MV-4-11 (cell line): ENCODE measurements at places on chromosomes 6 and 20.

DNA sequence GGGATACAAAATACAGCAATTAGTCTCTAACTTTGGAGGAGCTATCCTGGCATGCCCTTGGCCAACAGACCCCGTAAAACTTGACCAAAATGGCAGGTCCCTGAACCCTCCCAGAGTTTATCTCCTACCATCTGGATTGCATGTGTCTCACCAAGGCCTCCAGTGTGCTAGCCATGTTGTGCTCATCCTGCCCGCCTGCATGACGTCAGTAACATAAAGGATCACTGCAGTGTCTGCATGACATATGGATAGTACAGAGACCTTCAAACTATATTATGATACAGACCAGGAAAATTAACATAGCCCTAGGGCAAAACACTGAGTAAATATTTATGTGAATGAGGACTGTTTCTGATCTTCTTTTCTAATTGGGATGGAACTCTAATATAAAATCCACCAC is 25.3 kb downstream of the CPXM1 start:
- no peak for DNase-seq

GRCh38 chr6:127462376-127462775 is 3.2 kb upstream of the KIAA0408 start:
- DNase-seq = no peak

GRCh38 chr6:43368259-43369160 is 937 bp downstream of the ZNF318 start:
- DNase-seq = no peak

GRCh38 chr20:35063168-35063567 is 29.4 kb downstream of the TRPC4AP start:
- no peak for DNase-seq

GRCh38 chr6:23611776-23612381 is 514.1 kb upstream of the NRSN1 start:
- DNase-seq = no peak

DNA sequence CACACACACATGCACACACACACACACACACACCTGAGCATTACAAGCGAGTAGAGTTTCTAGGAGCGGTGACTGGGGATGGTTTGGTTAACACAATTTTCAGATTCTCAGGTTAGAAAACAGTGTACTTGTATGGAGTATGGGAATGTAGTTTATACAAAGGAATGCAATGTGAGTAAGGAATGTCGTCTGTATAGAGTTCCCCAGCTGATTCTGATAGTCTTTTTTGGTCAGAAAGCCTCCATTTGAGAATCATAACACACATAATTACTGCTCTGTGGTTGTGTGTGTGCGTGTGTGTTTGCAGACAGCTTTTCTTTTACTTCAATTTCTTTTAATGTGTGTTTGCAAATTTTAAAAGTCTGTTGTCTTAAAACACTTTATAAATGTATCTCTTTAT is 93.2 kb downstream of the MYO6 start:
- no peak for DNase-seq

GRCh38 chr6:52286798-52287432 is 2.4 kb upstream of the MCM3 start:
- peak; percentile 83 for DNase-seq

GRCh38 chr20:36128463-36129159 is 25.9 kb upstream of the EPB41L1 start:
- DNase-seq = peak; percentile 26

GRCh38 chr6:156250593-156250992 is 526.6 kb upstream of the ARID1B start:
- no peak for DNase-seq

GRCh38 chr6:5343998-5344397 is 82.7 kb downstream of the FARS2 start:
- DNase-seq = no peak

GRCh38 chr6:147136057-147136456 is 68.2 kb upstream of the STXBP5 start:
- DNase-seq = no peak

- no peak for DNase-seq
Observed at GRCh38 chr6:22294301-22294700, 2.5 kb downstream of the PRL start.

DNA sequence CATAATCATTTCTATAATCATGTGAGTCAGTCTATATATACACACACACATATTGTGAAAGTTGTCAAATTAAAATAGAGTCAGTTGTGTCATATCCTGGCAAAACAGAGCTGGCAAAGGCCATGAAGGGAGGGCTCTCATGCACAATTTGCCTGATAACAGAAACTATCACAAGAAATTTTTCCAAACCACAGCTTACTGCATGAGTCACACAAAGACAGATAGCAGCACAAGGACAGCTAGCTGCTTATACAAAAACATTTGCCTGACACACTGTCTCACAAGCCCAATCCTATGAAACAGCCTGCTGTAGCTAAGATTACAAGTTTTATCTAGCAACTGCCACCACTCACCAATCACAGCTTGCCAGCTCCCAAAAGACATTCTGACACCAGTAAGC is 848.5 kb upstream of the MAN1A1 start:
- DNase-seq = peak; percentile 90

- no peak for DNase-seq
Observed at GRCh38 chr6:167238146-167238693, 52.9 kb upstream of the UNC93A start.

DNA sequence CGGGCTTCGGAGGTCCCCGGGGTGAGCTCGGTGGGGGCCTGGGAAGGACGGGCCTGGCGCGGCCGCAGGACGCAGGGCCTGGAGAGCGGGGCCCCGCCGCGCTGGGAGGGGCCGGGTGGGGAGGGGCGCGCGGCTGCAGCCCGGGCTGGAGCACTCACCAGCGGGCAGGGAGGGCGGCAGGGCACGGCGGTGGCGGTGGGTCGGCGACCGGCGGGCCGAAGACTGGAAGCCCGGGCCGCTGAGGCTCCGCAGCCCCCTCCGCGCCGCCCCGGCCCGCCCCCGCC is at the start of gene GATA5:
GATA5 (minus strand) TSS at position 224 of the 284 bp plus-strand sequence. CDS start 474 bp downstream, outside the sequence.
- no peak for DNase-seq

- DNase-seq = no peak
Observed at GRCh38 chr6:86192123-86192522, 549.4 kb upstream of the SYNCRIP start.

- DNase-seq = no peak
Observed at GRCh38 chr20:6184086-6184485, 61.3 kb upstream of the FERMT1 start.

GRCh38 chr6:100338090-100338489 is 126.6 kb downstream of the SIM1 start:
- no peak for DNase-seq

DNA sequence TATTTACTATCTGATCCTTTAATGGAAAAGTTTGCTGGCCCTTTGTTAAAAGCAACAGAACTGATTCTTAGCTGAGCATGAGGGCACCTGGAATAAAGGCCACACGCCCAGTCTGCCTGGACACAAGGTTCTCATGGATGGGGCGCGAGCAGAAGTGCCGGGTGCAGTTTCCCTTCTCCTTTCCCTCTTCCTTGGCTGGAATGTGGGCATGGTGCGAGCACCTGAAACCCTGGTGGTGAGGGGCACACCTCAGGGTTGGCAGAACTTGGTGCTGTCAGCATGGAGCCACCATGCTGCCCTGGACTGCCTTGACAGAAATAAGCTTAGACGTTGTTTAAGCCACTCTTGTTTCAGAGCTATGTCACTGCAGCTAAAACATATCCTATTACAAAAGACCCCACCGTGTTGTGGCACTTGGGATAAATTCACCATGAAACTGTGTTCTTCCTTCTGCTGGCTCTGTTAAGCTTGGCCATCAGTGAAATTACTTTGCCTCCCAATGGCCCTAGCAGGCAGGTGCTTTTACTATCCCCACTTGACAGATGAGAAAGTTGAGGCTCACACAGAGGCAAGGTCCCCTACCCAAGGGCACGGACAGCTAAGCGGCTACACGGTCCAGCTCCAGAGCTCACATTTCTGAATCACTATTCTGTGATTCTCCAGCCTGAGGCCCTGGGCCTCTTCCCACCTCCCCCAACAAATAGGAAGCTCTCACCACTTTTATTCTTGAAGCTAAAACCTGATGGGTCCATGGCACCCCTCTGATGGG is 115.9 kb downstream of the PREX1 start:
- peak; percentile 46 for DNase-seq

GRCh38 chr6:170095273-170095981 is 195.5 kb downstream of the DLL1 start:
- no peak for DNase-seq

DNA sequence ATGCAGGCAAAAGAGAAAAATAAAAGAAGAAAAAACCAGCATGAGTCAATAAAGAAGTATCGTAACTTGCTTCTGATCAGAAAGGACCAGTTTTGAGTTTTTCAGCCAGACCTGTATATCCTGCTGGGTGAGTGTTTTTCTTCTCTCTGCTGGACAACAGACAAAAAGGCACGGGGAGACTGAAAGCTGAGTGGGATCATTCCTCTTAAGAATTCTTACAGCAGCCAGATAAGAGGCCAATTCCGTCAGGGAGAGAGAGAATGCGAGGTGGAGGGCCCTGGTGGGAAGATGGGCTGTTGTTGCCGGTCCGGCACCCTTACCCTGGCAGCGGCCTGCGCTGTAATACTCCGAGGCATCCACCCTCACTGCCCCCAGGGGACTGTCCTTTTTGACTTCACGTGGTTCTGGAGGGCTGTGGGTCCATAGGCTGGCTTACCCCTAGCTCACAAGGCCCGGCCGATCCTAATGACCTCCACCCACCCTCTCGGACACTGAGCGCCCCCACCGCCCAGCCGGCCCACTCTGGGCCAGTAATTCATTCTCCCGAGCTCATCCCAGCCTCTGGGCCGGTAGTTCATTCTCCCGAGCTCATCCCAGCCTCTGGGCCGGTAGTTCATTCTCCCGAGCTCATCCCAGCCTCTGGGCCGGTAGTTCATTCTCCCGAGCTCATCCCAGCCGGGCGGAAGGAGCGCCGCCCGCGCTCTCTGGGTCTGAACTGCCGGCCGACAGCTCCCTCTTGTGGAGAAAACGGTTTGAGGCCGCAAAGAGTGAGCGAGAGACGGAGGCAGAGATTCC is 118.3 kb upstream of the SIRPA start:
- DNase-seq = peak; percentile 54

DNA sequence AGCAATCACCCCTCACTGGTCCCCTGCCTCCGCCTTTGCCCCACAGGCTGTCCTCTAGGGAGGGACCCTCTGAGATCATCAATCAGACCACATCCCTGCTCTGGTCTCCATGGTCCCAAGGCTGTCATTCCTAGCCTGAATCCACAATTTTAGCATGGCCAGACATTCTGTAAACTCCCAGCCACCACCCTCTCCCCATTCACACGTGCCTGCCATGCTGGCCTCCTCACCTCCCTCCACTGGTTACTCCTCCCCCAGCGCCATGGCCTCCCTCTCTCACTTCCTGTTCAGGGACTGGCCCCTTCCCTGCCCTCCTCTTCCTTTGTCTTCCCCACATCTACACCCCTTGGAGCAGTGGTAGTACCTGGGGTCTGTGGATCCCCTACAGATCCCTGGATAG is 150.7 kb upstream of the MLN start:
- DNase-seq = no peak

GRCh38 chr6:124536842-124537191 is 425.4 kb upstream of the RNF217 start:
- peak; percentile 16 for DNase-seq

DNA sequence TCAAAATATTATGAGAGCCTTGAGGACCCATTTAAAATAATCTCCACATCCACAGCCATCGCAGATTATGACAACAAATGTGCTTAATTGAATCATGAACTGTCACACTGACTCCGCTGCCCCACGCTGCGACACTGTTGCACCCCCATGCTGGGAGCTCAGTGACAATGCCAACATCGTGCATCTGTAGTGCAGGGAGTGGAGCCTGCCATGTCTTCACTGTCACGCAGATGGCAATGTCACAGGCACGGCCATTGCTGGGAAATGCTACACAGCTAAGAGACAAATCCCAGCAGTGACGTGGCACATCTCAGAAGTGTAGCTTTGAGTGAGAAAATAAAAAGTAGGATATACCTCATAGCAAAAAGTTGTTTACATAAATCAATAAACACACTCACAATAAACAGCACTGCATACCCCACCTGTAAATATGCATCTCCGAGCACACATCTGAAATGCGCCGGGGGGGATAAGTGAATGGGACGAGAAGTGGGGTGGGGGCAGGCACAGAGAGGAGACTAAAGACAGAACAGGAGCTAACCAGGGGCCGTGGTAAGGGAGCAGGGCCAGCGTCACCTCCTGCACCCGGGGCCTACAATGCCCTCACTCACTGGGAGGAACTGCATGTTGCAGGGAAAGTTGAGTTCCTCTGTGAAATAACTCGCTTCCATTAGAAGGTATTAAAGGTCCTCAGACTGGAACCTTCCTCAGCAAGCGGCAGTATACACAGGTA is 349.9 kb downstream of the THBS2 start:
- DNase-seq = no peak

DNA sequence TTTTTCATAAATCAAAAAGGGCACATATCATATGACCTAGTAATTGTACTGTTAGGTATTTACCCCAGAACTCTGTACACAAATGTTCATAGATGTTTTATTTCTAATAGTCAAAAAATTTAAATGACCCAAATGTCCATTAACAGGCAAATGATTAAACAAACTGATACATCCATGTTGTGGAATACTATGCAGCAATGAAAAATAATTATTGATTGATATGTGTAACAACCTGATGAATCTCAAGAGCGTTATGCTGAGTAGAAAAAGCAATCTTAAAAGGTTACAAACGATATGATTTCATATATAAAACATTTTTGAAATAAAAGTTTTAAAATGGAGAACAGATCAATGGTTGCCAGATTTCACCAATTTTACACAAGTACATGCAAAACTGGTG is 18.1 kb downstream of the HTR1B start:
- no peak for DNase-seq

DNA sequence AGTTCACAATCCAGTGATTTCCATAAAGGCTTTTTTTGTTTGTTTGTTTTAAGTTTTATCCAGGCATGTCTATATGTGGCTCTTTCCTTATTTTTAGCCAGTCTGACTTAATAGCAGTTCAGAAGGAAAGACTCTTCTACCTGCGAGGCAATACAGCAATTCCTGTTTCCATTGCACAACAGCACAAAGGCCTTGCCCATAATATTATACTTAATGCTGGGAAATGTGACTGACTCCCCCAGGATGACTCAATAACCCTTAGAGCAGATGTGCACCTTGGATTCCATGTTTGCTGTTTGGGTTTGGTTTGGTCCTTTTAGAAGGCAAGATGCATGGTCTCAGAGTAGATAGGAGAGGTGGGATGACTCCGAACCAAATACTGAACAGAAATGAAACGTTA is 184.1 kb downstream of the MTFR2 start:
- peak; percentile 7 for DNase-seq

- no peak for DNase-seq
Observed at GRCh38 chr6:21447987-21448386, 145.6 kb upstream of the SOX4 start.
